Thyroid gland (tissue), 4 donors: ENCODE measurements at places on chromosomes 2 and 18. TPM values are rescaled to one million over a fixed set of nuclear protein-coding genes. Genes with fewer than 3 reads are reported as not detected.

- no peak for DNase-seq
- peaks cover 47% of the 10 kb centered on the region for H3K4me1 ChIP-seq
- H3K27ac ChIP-seq, result peak overlapping the region; percentile 75
- no peaks in the 10 kb centered on the region for H3K27me3 ChIP-seq
- no peak overlapping the region for H3K4me3 ChIP-seq
- no peaks in the 10 kb centered on the region for H3K36me3 ChIP-seq
Measured at GRCh38 chr18:32804134-32804888, 31.5 kb upstream of the KLHL14 start.

DNA sequence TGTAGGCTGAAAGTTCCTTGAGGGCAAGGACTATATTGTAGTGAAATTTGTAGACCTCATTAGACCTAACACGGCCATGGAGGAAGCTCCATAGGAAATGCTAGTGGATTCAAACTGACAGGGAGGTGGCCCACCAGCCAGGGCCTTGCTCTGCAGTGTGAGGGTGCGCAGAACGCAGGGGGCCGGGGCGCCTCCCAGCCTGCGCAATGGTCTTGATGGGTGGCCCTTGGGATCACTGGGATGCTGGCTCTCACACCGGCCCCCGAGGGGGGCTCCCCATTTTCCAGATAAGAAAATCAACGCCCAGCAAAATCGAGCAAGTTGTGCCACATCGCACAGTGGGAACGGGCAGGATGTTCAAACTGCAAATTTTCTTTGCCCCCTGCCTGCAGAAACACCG lies 655.4 kb downstream of the GALR1 start:
- H3K27me3 ChIP-seq, result no peaks in the 10 kb centered on the region
- no peak overlapping the region for H3K4me3 ChIP-seq
- H3K36me3 ChIP-seq, result no peaks in the 10 kb centered on the region
- DNase-seq, result no peak
- H3K27ac ChIP-seq, result no peak overlapping the region

- no peak overlapping the region for H3K4me3 ChIP-seq
- no peak for DNase-seq
- no peaks in the 10 kb centered on the region for H3K36me3 ChIP-seq
- no peak overlapping the region for H3K27ac ChIP-seq
- H3K27me3 ChIP-seq, result peaks cover 8% of the 10 kb centered on the region
Measured at GRCh38 chr2:232418056-232418455, 11.4 kb downstream of the ALPG start.

DNA sequence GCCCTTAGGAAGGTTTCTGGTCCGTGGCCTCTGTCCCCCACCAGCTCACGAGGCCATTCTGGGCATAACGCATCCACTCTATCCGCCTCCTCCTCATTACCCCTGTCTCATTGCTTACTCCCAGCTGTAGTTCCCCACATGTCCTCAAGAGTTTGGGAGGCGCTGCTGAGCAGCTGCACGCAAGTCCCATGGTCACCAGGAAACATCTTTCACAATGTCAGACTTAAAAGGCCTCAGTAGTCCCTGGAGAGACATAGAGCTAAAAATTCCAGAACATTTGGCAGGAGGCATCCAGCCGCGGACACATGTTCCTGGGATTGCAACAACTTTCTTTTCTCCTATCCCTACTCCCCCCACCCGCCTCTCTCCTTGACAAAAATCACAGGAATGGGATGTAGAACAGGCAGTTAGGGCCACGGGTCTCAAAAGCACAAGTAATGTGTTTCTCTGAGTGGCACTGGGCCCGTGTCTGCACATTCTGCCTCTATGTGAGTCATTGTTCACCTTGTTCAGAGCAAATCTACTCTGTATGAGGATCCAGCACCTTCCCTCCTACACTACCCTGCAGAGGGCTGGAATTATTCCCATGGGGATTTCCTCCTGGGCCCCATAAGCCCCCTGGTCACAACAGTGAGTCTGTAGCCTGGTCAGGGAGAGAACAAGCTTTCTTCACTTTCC lies 8.1 kb downstream of the LBH start:
- peak overlapping the region; percentile 66 for H3K27ac ChIP-seq
- no peak overlapping the region for H3K4me3 ChIP-seq
- DNase-seq, result peak; percentile 58
- no peaks in the 10 kb centered on the region for H3K27me3 ChIP-seq
- H3K4me1 ChIP-seq, result peaks cover 79% of the 10 kb centered on the region

DNA sequence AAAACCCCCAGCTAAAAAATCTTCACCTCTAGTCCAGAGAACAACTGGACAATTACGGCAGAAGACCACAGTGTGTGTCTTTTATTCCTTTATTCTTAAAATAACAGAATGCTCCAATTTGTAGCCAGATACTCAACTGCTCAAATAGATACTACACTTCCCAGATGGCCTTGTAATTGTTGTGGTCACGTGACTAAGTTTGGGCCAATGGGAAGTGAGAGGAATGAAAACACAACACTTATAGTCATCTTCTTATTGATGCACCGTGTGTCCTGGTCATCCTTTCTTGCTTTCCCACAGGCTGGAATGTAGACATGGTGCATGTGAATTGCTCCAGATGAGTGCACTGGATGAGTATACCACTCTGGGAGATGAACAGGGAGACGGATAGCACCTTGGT lies 145.1 kb downstream of the CDC42EP3 start:
- H3K4me1 ChIP-seq, result no peaks in the 10 kb centered on the region
- H3K4me3 ChIP-seq, result no peak overlapping the region
- no peaks in the 10 kb centered on the region for H3K27me3 ChIP-seq

DNA sequence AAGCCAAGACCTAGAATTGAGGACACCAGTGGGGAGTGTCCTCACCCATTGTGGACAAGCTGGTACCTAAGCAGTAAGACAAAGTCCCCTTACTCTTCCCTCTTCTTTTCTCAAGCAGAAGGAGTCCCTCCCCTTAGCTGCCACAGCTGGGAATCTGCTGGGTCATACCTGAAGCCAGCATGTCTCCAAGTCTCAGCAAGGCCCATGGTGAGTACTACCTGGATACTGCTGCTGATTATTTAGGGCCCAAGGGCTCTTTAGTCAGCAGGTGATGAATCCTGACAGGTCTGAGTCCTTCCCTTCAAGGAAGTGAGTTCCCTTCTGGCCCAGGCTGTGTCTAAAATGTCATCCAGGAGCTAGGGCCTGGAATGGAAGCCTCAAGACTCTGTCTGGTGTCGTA lies 198.6 kb upstream of the STK17B start:
- no peaks in the 10 kb centered on the region for H3K4me1 ChIP-seq
- no peak overlapping the region for H3K27ac ChIP-seq
- H3K4me3 ChIP-seq, result no peak overlapping the region
- H3K27me3 ChIP-seq, result no peaks in the 10 kb centered on the region
- no peak for DNase-seq

DNA sequence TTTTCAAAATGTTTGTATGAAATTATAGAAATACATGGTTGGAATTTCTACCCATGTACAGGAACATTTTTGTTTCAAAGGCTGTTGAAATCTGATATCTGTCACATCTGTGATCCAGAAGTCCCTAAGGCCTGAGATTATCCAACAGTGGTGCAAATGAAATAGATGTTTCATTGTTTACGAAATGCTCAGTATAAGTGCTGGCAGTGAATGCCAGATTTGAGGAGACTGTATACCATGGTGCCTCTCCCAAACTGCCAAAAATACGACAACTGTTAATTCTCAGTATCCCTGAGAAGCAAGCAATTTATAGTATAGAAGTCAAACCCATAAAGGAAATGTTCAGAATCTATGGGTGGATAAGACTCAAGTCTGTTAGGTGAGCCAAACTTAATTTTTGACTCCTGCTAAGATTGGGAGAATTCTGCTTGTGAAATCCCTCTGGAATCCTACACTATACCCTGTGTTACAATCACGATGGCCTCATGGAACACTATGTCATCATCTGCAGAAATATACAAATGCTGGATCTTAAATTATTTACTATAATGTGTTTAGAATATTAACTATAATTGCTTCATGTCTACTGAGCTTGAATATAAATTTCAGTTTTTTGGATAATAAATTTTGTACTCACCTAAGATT lies 71.2 kb upstream of the DOCK10 start:
- H3K4me3 ChIP-seq, result no peak overlapping the region
- H3K27me3 ChIP-seq, result no peaks in the 10 kb centered on the region
- H3K4me1 ChIP-seq, result no peaks in the 10 kb centered on the region
- H3K36me3 ChIP-seq, result no peaks in the 10 kb centered on the region
- no peak for DNase-seq

- H3K27ac ChIP-seq, result peak overlapping the region; percentile 87
- H3K4me1 ChIP-seq, result peaks cover 11% of the 10 kb centered on the region
Measured at GRCh38 chr2:151410485-151410834, 758 bp downstream of the RIF1 start.

DNA sequence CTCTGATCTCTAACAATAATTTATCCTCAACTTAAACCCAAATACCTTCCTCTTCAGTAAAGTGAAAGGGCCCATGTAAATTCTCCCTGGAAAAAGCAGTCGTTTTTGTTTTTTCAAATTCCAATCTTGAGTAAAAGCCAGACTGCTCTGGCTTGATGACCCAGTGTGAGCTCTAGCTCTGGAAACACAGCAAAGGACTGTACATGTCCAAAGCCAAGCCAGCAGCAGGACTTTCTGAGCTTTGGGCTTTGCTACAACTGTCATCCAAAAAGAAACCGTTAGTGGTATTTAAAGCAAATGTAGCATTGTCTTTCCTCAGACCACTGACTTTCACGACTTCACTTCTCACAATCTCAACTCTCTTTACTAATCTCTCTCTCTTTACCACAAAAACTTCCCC lies 25.4 kb downstream of the SH3YL1 start:
- H3K4me1 ChIP-seq, result no peaks in the 10 kb centered on the region
- no peak for DNase-seq
- no peak overlapping the region for H3K4me3 ChIP-seq
- peaks cover 1% of the 10 kb centered on the region for H3K36me3 ChIP-seq

DNA sequence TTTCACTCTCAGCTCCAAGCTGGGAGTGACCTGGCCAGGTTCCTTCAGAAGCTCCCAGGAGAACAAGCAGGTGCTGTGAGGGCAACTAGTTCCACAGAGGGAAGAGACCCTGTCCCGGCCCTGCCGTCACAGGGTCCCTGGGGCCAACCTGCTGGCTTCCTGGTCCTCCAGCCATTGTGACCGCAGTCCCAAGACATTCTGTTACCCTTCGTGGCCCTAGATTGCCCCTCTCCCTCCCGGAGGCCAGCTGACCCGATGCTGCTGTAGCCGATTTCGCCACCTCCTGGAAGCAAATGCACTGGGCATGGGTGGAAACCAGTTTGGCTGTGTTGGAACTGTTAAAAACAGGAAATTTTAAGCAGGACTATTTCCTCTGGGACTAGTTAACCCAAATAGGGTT lies 55.4 kb downstream of the EPAS1 start:
- no peaks in the 10 kb centered on the region for H3K4me1 ChIP-seq
- no peak overlapping the region for H3K4me3 ChIP-seq
- peak overlapping the region; percentile 54 for H3K27ac ChIP-seq
- peaks cover 28% of the 10 kb centered on the region for H3K36me3 ChIP-seq
- no peak for DNase-seq
- H3K27me3 ChIP-seq, result no peaks in the 10 kb centered on the region

DNA sequence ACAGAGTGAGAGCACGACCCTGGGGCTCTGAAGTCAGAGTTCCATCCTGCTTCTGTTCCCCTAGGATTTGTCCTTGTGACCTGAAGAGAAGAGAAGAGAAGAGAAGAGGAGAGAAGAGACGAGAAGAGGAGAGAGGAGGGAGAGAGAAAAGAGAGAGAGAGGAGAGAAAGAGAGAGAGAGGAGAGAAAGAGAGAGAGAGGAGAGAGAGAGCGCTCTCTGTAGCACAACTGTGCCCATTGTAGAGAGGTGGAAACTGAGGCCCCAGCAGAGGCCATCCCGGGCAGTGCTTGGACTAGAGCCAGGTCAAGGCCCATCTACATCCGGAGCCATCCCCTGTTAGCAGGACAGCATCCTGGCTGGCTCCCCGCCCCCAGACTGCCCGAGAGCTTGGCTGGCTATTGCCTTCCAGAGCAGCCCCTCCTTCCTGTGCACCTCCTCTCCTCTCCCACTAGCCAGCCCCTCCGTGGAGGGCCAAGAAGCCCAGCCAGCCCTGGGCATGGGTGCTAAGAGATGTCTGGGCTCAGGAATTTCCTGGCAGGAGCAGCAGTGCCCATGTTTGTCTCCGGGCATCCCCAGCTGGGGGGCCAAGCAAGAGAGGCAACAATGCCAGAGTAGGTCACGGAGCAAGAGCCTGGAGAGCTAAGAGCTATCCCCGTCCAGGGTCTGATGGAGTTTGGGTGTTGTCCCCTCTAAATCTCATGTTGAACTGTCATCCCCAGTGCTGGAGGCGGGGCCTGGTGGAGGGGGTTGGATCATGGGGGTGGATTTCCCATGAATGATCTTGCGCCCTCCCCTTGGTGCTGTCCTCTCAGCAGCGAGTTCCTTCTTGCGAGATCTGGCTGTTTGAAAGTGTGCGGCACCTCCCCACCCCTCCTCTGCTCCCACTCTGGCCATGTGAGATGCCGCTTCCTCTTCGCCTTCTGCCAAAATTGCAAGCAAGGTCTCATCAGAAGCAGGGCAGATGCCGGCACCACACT lies 18.2 kb upstream of the GPR55 start:
- no peaks in the 10 kb centered on the region for H3K36me3 ChIP-seq
- no peak for DNase-seq
- no peak overlapping the region for H3K4me3 ChIP-seq
- H3K4me1 ChIP-seq, result no peaks in the 10 kb centered on the region

GRCh38 chr2:214311031-214311533 lies 99.8 kb upstream of the VWC2L start:
- no peaks in the 10 kb centered on the region for H3K27me3 ChIP-seq
- no peak overlapping the region for H3K4me3 ChIP-seq
- no peaks in the 10 kb centered on the region for H3K36me3 ChIP-seq

- DNase-seq, result peak; percentile 24
- no peaks in the 10 kb centered on the region for H3K27me3 ChIP-seq
- no peaks in the 10 kb centered on the region for H3K4me1 ChIP-seq
- no peak overlapping the region for H3K27ac ChIP-seq
Measured at GRCh38 chr2:170567429-170567828, 147.7 kb upstream of the SP5 start.

- H3K4me3 ChIP-seq, result no peak overlapping the region
- no peaks in the 10 kb centered on the region for H3K27me3 ChIP-seq
- H3K36me3 ChIP-seq, result no peaks in the 10 kb centered on the region
- H3K4me1 ChIP-seq, result no peaks in the 10 kb centered on the region
- no peak for DNase-seq
Measured at GRCh38 chr2:197258580-197258979, 52.0 kb downstream of the ANKRD44 start.

- no peaks in the 10 kb centered on the region for H3K4me1 ChIP-seq
- H3K4me3 ChIP-seq, result no peak overlapping the region
- no peak overlapping the region for H3K27ac ChIP-seq
- H3K36me3 ChIP-seq, result no peaks in the 10 kb centered on the region
Measured at GRCh38 chr2:213923543-213923942, 487.3 kb upstream of the VWC2L start.

- no peak for DNase-seq
- no peaks in the 10 kb centered on the region for H3K27me3 ChIP-seq
- no peaks in the 10 kb centered on the region for H3K4me1 ChIP-seq
Measured at GRCh38 chr2:226902041-226902966, 66.5 kb downstream of the RHBDD1 start.

- H3K4me1 ChIP-seq, result peaks cover 69% of the 10 kb centered on the region
- no peak overlapping the region for H3K27ac ChIP-seq
- H3K4me3 ChIP-seq, result no peak overlapping the region
- no peaks in the 10 kb centered on the region for H3K36me3 ChIP-seq
Measured at GRCh38 chr2:108634576-108635160, 84.6 kb upstream of the RANBP2 start.

The FAM124B gene
- 0.88 TPM for total RNA-seq

The RPRD1A gene
- 56.8 TPM for total RNA-seq

The IL36RN gene
- not detected for total RNA-seq

The GALNT14 gene
- total RNA-seq, result 1.1 TPM

The NT5DC4 gene
- total RNA-seq, result not detected

The ELOA2 gene
- total RNA-seq, result not detected

The LIMS2 gene
- 13.6 TPM for total RNA-seq
